ENCODE measurements at places on chromosomes 11 and 22. TPM values are rescaled to one million over a fixed set of nuclear protein-coding genes. Genes with fewer than 3 reads are reported as not detected.

GVQW3 gene
- total RNA-seq, result 2.0 TPM

USH1C gene
- total RNA-seq, result not detected

CST6 gene
- total RNA-seq, result not detected

SCARF2 gene
- 17.9 TPM for total RNA-seq

CRACR2B gene
- 7.4 TPM for total RNA-seq

APOBEC3H gene
- total RNA-seq, result 0.95 TPM

TSSK2 gene
- not detected for total RNA-seq

ZNF70 gene
- total RNA-seq, result 2.8 TPM

TOMM22 gene
- total RNA-seq, result 36.8 TPM

UPB1 gene
- total RNA-seq, result 0.13 TPM

DNA sequence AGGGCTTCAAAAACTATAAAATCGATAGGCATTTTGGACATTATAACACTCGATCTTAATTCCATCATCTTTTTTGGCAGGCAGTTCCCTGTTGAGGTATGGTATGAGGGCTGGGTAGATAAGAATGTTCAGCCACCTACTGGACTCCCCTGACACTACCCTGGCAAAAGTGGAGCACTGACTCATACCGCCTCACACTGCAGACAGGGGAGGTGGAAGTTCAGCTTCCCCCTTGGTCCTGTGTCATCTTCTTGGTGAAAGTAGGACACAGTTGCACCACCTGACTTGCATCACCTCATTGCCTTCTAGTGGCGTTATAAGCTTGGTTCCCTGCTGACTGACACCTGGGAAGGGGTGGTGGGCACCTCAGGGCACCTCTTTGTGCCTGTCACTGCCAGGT, 30.4 kb downstream of the PAAF1 start:
- no peak for DNase-seq

- DNase-seq, result peak; percentile 47
These were observed at the start of gene VWA5A for GRCh38 chr11:124114942-124115781. VWA5A (plus strand) TSS chr11:124115450; CDS start chr11:124117512, 2,062 bp downstream.

DNA sequence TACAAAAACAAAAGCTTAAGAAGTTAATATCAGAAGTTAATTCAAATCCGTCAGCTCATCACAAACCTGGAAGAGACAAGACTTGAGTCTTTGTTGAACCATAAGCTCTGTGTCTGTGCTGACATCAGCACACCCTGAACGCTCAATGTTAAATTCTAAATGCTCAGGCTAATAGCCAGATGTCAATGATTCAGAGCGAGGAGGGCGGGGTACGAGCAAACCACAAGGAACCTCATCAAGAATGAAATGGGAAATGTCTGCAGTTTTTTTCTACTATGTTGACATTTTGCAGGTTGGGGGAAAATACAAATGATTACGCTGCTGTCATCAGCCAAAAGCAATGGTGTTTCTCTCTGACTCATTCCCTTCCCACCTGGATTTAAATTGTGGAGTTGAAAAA, 1057.2 kb downstream of the NTM start:
- no peak for DNase-seq

GRCh38 chr22:21713428-21714058, 22.1 kb downstream of the YPEL1 start:
- DNase-seq, result no peak

- DNase-seq, result no peak
These were observed 41.6 kb upstream of the LINC01488 start for GRCh38 chr11:69439651-69440464.

- peak; percentile 52 for DNase-seq
These were observed 158.2 kb upstream of the E2F8 start for GRCh38 chr11:19398772-19399527.

DNA sequence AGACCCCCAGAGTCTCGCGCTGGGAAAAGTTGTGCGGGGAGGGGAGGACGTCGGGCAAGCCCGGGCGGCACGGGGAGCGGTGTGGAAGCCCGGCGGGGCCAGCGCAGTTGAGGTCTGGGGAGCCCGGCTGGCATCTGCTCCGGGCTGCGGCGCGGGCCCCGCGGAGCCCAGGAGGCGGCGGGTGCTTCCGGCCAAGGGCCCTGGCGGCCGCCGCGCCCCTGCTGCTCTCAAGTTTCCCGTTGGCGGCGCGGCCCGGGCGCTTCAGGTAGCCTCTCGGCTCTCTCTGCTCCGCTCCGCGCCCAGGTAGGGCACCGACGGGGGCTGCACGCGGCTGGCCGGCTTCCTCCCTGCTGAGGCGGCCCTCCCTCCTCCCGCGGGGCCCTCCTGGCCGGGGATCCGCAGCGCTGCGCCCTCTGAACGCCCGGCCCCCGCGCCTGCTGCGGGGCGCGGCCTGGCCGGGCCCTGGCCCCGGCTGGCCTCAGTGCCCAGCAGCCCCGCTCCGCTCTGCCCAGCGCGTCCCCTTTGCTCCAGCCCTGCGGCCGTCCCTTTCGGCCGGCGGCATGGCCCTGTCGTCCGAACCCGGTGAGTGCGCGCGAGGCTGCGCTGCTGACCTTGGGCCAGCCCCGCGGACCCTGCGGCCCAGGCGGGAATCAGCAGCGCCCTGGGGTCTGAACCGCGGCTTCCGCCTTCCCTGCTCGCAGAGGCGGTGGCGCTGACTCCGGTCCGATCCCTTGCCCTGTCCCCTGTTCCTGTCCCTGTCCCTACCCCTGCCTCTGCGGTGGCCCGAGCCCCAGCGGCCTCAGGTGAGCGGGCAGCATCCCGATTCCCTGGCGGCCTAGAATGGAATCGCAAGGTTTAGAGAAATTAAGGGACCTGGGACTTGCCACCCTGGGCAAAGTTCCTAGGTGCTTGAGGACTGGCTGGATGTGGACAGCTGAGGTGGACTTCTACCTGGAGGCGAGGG, 4.3 kb upstream of the AMPD3 start:
- no peak for DNase-seq

GRCh38 chr11:17428261-17428660, 39.8 kb upstream of the KCNJ11 start:
- no peak for DNase-seq

DNA sequence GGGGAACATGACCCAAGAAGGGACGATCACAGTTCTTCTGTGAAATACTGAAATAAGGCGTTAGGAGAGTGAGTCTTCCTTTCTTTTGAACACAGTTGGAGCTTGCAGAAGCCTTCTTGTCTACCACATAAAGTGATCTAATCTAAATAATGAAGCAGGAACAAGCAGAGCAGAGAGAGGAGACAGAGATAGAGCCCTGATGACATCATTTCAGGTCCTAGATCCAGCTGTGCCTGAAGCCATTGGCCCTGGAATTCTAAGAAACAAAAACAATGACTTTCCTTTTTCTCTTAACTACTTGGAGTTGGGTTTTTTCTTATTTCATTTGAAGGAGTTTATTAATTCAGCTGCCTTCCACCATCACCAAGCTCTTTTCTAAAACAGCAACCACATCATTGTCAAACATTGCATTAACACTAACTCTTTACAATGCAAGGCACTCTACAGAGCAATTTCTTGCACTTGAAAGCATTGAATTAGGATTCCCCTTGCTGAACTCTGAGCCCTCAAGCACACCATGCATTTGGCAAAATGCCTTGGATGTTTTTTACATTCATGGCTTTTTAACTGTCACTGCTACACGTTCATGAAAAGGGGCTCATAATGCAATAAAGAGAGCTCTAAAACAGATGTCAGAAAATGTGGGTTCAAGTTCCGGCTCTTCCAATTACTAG, 117.2 kb upstream of the TIMP3 start:
- no peak for DNase-seq

DNA sequence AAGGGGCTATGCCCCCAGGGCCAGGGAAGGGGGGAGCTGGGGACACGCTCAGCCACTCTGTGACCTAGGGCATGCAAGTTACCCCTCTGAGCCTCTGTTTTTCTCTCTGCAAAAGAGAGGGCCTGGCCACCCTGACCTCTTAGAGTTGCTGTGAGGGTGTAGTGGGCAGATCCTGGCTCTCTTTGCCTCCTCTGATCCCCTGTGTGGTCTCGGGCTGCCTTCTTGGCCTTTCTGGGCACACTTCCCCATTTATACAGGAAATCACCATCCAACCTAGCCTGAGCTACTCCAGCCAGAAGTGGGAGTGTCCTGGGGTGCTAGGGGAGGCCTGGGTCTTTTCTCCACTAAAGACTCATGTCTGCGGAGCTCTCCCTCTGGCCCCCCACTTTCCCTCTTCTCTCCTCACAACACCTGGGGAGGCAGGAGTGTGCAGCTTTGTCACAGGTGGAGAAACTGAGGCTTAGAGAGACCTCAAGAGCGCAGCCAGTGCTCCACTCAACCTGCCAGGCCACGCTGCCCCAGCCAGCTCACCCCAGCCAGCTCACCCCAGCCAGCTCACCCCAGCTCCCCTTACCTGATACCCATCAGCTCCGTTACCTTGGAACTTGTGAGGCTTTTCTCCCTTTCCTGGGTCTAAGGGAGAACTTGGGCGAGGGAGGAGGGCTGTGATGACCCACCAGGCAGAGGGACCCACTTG, 1.4 kb downstream of the AIFM3 start:
- no peak for DNase-seq

DNA sequence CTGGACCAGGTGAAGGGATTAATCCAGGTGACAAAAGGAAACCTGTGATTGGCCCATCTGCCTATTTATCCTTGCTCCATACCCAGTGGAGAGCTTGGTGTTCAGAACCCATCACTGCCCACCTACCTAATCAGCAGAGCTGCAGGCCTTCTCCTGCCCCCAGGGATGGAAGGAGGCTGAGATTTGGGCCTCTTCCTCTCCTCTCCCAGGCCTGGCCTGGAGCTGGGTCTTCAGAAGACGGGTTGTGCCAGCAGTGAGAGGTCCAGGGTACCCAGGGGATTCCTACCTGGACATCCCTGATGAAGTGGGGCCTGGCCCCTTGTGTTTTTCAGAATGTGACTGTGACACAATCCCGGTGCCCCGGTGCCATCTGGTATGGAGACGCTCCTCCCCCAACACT, 80.3 kb upstream of the MYOD1 start:
- DNase-seq, result no peak

- DNase-seq, result no peak
These were observed 47.4 kb upstream of the PITPNB start for GRCh38 chr22:27966168-27967064.

GRCh38 chr22:49091451-49091850, 736.2 kb downstream of the BRD1 start:
- no peak for DNase-seq

GRCh38 chr11:11856638-11857037, 14.9 kb downstream of the USP47 start:
- no peak for DNase-seq

DNA sequence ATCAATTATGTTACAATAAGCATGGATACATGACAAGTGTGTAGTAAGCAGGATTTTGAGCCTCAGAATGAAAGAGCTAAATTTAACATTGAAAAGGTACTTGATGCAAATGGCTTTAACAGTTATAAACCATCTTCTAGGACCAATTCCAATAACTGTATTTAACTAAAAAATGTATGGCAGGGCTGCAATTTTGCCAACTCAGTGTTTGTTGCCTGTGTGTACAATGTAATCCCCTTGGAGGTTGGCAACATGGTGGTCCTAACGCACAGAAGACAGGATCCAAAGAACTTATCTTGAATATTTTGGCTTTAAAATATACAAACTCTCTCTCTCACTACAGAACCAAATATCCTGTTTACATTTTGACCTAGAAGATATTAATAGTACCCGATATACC, 2314.1 kb downstream of the LRRC4C start:
- DNase-seq, result no peak

Measured in omental fat pad (tissue), 4 donors.